Gastrocnemius medialis (tissue), 4 donors: ENCODE measurements at places on chromosomes 4 and X. TPM values are rescaled to one million over a fixed set of nuclear protein-coding genes. Genes with fewer than 3 reads are reported as not detected.

DNA sequence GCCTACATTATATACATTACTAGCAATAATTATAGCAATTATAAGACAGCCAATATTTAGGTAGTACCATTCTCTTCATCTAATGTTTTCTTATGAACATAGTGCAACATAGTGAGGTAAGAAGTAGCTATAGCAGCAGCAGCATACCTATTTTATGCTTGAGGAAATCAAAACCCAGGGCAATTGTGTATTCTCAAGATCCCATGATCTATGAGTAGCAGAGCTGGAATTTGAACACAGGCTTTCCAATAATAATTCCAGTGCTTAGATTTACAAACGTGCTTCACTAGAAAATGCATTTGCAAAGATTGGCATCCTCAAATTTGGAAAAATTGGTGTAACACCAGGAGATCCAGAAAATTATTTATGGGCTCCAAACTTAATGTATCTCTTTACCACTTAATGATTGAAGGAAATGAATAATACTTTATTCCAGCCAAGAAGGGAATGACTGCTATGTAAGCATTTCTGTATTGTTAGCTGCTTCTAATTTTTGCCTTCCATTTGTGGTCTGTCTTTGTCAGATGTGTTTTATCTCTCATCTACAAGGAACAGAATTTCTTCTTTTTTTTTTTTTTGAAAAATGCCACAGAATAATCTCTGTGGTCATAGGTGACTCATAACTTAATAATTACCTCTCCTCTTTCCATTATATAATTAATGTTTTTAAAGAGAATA is 451.1 kb downstream of the ARAP2 start:
- DNase-seq: no peak

DNA sequence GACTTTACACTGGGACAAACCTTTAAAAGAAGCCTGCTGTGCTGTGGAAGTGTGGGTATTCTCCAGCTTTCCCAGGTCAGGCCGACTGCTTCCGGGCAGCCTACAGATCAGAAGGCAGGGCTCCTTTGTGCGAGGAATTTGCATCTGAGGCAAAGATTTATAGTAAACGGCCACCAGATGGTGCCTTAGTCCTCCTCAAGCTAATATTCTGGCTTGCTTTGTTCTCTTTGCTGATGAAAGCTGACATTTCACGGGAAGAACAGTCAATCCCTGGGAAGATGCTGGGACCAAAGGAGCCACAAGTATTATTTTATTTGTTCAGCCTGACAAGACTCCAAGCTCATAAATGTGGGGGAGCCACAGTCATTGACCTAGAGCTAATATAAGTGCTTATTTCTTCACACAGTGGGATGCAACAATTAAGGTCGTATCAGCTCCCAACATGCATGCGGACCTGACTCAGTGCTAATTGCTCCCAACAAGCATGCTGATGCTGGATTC is 120.7 kb upstream of the TRIM2 start:
- no peak for DNase-seq

DNA sequence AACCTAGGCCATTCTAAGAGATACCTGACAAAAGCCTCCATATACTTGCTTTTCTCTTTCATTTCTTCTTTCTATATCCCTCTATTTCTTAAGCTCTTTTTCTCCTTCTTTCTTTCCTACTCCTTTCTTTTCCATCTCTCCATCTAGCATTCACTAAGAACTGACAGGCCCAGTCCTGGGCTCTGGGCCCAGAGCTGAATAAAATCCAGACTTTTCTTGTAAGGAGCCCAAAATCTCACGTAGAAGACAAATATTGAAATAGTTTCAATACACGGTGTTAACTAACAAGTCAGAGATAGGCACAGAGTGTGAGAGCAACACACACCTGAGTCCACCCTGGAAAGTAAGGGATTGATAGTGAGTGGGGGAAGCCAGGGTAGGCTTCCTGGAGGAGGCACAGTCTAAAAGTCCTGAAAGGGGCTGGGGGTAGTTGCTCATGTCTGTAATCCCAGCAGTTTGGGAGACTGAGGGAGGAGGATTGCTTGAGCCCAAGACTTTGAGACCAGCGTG is 73.2 kb upstream of the EFNB1 start:
- DNase-seq: no peak

DNA sequence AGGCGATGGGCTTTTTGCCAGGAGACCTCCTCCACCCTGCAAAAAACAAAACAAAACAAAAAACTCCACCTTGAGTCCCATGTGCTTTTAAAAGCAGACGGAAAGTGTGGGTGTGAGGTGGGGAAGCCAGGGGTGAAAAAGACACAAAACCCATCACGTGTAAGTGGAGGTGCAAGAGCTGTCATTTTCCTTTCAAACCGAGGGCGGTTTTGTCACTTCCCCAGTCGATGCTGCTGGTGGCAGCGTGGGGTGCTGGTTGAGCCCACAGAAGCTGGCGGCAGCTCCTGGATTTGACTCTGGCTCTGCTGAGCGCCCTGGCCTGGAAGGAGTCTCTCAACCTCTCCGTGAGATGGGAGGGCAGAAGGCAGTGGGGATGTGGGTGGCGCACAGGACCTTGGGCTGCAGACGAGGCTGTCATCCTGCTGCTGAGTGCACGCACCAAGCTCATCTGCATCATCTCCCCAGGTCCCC is 110.0 kb downstream of the PSAPL1 start:
- no peak for DNase-seq

DNA sequence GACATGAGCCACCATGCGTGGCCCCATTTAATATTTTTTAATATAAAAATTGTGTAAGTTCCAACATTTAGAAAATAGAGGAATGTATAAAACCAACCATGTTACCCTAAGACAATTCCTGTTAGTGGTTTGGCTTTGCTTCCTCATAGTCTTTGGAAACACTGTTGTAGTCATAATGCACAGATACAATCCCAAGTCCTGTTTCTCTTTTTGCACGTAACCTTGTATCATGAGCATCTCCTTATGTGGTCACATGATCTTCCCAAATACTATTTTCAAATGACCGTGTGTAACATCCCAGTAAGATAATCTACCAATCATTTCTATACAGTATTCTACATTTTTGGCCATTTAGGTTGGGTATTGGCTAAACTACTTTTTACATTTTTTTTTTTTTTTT is 13.9 kb upstream of the RHOH start:
- DNase-seq: no peak

DNA sequence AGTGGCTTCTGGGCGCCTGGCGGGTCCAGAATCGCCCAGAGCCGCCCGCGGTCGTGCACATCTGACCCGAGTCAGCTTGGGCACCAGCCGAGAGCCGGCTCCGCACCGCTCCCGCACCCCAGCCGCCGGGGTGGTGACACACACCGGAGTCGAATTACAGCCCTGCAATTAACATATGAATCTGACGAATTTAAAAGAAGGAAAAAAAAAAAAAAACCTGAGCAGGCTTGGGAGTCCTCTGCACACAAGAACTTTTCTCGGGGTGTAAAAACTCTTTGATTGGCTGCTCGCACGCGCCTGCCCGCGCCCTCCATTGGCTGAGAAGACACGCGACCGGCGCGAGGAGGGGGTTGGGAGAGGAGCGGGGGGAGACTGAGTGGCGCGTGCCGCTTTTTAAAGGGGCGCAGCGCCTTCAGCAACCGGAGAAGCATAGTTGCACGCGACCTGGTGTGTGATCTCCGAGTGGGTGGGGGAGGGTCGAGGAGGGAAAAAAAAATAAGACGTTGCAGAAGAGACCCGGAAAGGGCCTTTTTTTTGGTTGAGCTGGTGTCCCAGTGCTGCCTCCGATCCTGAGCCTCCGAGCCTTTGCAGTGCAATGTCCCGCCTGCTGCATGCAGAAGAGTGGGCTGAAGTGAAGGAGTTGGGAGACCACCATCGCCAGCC is at the start of gene ATOH1:
TSS of gene ATOH1 (plus strand) at position 422 of the 663 bp plus-strand sequence. CDS start at position 596, 174 bp downstream.
- DNase-seq: no peak

TSPAN5 gene
- 0.71 TPM for total RNA-seq

CABS1 gene
- not detected for total RNA-seq

SPANXA2 gene
- not detected for total RNA-seq

GRIA2 gene
- not detected for total RNA-seq
